Stimulated activated effector memory CD8-positive, alpha-beta T cell treated with anti-CD3 and anti-CD28 coated beads, Interleukin-12 subunit alpha, Interleukin-12 subunit beta, amount 100 ng/mL, for 72 hours (primary cell): ENCODE measurements at places on chromosomes 2 and 18.
A peak's percentile ranks its signal among the peaks of the same experiment; 100 is the strongest.

DNA sequence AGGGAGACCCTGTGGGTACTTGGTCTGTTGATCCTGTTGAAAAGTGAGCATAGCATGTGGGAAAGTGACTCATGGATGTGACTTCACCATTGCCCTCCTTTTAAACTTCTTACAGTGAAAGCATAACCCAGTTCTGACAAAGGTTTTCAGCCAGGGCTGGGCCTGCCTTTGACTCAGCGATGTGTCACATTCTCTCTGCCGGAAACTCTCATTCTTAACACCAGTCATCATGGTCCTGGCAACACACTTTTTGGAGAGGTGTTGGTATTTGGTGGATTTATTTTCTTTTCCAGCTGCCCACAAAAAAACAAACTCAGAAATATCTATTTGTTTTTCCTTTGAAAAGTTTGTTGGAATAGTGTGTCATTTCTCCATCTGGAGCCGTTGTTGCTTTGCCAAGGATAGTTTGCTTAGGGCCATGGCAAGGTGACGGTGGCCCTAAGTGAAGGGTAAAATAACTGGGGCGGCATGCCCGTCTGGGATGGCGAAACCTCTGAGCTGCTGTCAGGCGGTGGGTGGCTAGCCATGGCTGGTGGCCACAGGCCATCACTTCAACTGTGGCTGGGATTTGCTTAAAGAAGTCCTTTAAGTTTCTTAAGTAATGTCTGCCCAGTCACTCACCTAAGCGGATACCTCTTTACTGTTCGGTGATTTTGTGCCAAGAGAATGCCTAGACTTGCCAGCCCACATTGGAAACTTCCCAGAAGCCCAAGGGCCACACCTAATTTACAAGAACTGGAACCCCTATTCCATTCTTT, 123.3 kb downstream of the LTBP1 start:
- DNase-seq: peak; percentile 61

DNA sequence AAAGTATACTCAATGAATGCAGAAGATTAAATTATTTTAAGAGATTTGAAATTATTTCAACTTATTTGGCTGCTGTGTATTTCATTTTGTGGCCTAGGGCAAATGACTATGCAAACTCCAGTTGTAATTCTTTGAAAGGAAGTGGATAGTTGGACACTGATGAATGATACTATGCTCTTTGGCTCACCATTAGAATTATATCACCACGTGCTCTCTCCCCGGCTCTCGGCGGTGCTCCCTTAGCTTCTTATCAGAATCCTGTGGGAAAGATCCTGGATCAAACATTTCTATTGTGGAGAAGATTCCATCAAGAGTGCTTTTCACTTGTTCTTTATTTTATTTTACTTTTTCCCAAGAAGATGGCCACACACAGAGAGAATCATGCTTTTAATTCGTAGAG, 55.2 kb downstream of the ADCYAP1 start:
- no peak for DNase-seq

DNA sequence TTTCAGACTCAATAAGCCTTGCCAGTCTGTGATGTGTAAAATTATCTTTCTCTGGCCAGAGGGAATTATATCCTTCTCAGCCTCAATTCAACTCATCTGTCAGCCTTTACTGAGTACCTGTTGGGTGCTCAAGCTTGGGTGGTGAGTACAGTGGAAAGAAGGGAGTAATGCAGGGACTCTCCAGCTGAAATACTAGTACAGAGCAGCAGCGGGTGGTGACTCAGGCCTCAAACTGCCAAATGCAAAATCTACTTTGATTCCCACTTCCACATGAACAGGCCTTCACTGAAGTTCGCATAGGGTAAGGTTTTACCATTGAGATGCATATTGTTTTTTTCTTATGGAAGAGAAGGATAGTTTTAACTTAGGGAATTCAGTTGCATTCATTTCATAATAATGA, 326.8 kb downstream of the LRRTM1 start:
- DNase-seq: no peak

GRCh38 chr2:236959036-236959435, 126.7 kb upstream of the COPS8 start:
- DNase-seq: no peak

DNA sequence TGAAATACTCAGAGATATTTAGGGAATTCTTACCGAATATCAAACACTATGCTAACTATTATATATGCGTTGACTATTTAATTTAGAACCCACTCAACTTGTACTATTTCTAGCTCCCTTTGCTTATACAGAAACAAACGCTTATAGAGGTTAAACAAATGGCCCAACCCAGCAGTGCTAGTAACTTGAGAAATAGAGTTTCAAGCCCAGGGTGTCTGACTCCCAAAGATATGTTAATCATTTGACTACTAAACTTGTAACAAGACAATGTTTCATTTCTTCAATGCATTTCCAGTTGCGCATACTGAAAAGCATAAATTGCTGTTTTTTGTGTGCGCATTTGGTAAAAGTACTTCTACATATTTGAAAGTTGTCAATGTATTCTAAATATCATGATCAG, 310.3 kb downstream of the GALNT13 start:
- no peak for DNase-seq

GRCh38 chr2:8441986-8442385, 239.9 kb upstream of the ID2 start:
- no peak for DNase-seq

GRCh38 chr2:157476953-157477709, 33.2 kb upstream of the CYTIP start:
- DNase-seq: no peak

- no peak for DNase-seq
Measured at GRCh38 chr2:169980001-169980400, 152.7 kb downstream of the UBR3 start.

DNA sequence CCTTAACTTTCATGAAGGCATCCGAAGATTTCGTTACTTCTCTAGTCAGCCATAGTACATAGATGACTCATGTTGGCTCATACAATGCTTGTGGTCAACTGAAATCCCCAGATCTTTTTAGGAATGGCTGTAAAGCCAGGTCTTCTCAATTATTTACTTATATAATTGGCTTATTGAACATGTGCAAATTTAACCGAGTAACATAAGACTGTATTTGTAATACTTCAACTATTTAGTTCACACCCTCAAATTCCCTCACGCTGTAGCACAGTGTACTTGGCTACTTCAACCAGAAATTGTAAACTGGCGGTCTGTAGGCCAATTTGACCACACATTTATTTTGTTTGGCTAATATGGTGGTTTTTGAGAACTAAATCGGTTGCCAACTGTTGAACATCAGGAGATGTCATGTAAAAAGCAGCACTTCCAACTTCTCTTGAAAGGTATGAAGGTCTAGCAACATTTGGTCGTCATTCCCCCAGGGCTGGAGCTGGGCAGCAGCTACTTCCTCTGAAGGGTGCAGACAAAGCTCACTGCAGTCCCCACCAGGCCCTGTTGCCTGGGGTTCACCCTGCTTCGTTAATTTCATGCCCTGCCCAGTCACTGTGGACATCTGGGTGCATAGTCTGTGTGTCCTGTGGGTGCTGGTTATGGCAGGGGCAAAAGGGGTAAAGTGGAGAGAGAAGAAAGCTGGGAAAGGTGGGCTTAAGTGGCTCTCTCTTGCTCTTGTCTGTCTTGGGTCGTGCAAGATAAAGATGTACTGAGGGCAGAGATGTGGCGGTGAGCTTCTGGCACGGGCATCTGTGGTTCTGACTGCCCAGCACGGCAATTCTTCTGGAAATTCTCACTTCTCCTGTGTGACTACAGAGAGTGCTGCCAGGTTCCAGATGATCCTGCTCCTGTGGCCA, 3.2 kb upstream of the SH3RF3 start:
- DNase-seq: no peak

GRCh38 chr2:170812710-170813600, 3.7 kb upstream of the GAD1 start:
- DNase-seq: no peak

DNA sequence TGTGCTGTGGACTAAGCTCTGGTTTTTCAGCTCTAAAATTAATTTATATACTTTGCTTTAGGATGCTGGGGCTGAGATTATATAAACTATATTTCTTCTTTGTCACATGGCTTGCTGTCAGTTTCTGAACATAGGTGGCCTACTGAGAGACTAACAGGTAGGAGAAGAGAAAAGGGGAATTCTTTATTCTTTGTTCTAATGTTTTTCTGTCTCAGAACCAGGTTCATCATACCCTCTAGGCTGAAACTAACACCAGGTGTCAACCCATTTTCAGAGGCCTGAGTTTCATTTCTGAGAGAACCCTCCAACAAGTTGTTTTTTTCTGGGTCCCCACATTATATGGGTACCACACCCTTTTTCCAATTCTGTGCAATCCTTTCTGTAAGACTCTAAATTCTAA, 843.6 kb downstream of the TRIB2 start:
- DNase-seq: no peak

DNA sequence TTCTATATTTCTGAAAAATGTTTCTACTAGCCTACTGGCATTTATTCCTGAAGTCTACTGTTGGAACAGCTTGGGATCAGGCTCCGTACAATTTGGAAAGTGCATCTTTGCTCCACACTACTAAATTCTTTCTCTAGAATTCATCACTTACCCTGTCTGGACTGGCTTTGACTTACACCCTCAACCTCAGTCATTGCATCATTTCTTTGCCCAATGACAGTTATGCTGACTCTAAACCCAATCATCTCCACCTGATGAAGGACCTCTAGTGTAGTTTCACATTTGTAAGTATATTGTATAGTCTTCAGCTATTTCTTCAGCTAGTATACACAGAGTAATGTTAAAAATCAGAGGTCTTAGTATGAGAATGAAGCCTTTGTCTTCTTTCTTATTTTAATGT, 359.6 kb upstream of the MC4R start:
- DNase-seq: no peak

DNA sequence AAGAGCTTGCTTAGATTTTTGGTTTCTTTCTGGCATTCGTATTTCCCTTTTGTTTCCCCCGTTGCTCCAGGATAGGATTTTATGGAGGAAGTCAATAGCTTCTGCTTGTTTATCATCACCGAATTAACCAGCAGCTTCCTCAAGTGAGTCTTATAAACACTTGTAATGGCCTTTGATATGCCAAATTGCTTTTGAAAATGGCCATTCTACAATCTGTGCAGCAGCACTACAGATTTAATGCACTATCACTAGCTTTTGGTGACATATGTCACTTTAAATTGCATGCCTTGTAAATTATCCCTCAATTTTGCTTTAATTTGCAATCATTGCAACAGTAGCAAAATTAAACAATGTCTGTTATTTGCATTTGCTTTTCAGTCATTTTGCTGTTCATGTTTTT, 774.7 kb downstream of the METTL4 start:
- DNase-seq: no peak

DNA sequence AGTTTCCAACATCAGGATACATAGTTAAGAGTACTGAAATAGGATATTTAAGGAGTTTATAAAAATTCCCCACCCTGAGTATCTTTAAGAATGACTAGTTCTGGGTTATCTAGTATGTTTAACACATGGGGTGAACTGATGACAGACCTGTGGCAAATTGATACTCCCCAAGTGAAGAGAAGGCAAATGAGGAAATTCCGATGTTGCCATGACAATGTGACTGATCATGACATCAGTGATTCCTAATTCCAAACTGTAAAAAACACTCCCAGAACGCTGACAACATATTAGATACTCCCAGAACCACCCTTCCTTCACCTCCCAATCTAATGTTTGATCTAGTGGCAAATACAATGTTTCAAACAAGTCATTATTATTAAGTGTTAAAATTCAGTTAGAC, 77.6 kb downstream of the RBMS1 start:
- no peak for DNase-seq

DNA sequence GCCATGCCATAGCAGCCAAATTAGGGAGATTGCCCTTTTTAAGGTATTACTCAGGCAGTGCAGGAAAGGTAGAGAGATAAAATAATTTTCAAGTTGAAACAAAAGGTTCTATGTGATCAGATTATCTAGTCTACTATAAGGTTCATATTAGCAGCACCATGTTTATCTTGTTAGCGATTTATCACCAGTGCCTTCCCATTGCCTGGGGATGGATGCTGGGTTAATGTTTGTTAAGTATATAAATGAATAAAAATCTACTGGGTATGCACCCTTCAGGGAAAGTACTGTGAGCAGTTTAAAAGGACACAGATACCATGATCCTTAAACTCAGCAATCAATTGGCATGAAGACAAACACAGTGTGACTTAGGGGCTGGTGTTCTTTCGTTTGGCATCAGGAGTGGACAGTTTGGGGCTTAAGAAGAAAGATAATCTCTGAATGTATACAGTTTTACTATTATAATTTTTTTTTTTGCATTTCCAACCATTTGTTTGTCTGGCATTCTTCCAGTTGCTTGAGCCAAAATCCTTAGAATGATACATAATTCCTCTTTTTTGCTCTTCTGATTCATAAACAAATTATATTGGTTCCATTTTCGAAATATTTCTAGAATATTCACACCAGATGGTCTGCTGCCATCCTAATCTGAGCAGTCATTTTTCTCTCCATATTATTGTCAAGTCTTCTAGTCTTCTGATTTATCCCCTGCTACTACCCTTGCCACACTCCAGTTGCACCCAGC, 512.8 kb upstream of the SLC8A1 start:
- DNase-seq: no peak

- DNase-seq: no peak
Measured at GRCh38 chr2:14891546-14891945, 259.0 kb downstream of the LRATD1 start.

DNA sequence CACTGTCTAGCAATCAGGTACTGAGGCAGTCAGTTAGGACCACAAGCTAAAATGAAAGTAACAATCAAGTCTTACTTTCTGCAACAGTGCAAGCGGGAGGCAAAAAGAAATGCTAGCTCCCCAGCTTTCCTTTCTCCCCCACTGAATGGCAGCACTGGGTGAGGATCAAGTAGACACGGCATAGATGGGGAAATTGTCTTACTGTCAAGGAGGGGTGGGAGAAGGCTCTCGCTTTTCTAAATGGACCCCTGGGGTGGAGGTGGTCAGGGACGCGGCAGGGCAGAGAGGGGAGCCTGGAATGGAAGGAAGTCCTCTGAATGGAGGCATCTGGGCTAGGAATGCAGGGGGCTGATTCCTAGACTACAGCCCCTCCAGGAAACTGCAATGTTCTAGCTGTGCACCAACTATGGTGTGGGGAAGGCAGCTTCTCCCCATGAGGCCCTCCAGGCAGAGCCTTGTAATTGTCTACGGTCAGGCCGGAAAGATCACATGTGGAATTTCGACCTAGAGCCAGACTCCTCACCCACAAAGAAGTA, 24.3 kb downstream of the METTL8 start:
- DNase-seq: no peak

DNA sequence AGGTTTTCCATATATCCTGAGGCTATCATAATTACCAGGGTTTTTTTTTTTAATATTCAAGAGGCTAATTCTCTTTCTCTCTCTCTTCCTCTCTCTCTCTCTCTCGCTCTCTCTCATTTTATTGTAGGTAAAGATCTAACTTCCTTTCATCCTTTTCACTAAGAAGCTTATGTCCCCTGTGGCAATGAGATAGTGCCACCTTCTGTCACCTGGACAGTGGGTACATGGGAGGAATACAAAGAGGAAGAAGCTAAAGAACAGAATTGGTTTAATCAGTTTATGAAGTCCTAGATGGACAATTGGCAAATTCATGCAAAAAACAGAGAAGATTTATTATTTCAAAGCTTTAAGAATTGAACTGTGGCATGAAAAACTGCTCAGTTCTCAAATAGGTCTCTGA, 1582.3 kb upstream of the TMEFF2 start:
- no peak for DNase-seq

GRCh38 chr2:227822416-227823003, 8.9 kb downstream of the CCL20 start:
- DNase-seq: no peak
